ENCODE measurements at places on chromosomes 2 and 18.
A peak's percentile ranks its signal among the peaks of the same experiment; 100 is the strongest.

- DNase-seq: no peak
These were observed 978.1 kb upstream of the CDH2 start for GRCh38 chr18:29154758-29155725.

- no peak for DNase-seq
These were observed 7.7 kb upstream of the YWHAQ start for GRCh38 chr2:9638532-9638931.

DNA sequence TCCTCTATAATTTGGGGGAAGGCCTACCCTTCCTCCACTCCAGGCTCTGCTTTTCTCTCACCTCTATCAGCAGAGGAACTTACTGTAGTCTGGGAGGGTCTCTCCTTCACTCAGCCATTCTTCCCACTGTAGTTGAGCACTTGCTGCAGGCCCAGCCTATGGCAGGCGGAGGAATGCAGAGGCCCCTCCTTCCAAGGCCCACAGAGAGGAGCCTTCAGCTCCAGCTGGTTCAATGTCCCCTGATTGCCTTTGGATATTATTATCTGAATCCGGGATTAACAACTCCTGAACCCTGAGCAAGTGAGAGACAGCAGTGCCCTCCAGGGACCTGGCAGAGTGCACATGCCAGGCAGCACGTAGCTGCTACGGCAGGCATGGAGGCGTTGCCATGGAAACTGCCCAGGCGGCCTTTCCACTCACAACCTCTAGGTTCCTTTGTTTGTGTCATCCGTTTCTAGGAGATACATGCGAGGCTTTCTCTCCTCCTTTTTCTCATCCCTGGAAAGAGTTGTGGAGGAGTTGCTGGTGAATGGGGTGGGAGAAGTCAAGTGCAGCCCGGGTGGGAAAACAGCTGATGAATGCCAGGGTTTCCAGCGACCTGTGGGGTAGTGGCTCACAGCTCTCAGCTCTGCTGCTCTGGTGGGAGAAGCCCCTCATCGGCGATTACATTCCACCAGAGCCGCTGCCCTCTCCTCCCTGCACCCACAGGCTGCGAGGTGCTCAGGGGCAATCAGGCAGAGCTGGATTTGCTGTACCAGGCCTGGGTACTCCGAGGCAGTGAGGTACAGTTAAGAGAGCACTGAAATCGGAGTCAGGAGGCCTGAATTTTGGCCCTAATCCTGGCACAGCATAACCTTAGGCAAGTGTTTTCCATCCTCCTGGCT lies 55.3 kb upstream of the HK2 start:
- DNase-seq: peak; percentile 51

GRCh38 chr2:167005096-167005495 lies 116.8 kb downstream of the XIRP2 start:
- DNase-seq: no peak

GRCh38 chr2:224893848-224894247 lies 148.4 kb downstream of the DOCK10 start:
- DNase-seq: no peak

- DNase-seq: no peak
These were observed 75.9 kb downstream of the DNMT3A start for GRCh38 chr2:25265802-25266201.

GRCh38 chr2:11524470-11524869 lies 9.4 kb upstream of the GREB1 start:
- DNase-seq: no peak

DNA sequence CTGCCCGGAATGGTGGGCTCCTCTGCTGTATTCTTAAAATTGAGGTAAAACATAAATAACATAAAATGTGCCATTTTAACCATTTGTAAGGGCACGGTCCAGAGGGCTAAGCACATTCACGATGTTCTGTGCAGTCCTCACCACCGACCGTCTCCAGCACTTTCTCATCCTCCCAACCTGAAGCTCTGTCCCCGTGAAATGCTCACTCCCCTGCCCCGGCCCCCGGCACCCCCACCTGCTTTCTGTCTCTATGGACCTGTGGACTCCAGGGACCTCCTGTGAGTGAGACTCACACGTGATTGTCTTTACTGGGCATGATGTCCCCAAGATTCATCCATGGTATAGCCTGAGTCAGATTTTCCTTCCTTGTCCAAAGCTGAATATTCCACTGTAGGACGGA lies 38.7 kb upstream of the CTDP1 start:
- no peak for DNase-seq
